ENCODE measurements at places on chromosomes 5 and 9. TPM values are rescaled to one million over a fixed set of nuclear protein-coding genes. Genes with fewer than 3 reads are reported as not detected.
A peak's percentile ranks its signal among the peaks of the same experiment; 100 is the strongest.

GRCh38 chr5:173265433-173265832 is 30.4 kb upstream of the NKX2-5 start:
- DNase-seq = no peak

DNA sequence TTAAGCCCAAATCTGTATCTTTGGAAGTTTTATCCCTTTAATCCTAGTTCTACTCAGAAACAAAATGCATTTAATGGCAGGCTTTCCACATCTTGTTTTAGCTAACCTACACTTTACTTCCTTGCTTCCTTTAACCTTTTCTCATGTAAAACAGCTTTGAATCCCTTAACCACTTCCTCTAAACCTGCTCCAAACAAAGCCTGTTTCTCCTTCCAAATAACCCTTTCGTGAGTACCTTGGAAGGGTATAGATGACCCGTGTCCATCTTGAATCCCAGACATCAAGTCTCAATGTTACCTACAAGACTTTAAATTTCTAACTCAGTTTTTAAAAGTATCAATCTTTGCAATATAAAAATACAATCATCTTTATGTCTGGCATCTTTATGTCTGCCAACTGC is 78.4 kb downstream of the DROSHA start:
- DNase-seq = no peak

DNA sequence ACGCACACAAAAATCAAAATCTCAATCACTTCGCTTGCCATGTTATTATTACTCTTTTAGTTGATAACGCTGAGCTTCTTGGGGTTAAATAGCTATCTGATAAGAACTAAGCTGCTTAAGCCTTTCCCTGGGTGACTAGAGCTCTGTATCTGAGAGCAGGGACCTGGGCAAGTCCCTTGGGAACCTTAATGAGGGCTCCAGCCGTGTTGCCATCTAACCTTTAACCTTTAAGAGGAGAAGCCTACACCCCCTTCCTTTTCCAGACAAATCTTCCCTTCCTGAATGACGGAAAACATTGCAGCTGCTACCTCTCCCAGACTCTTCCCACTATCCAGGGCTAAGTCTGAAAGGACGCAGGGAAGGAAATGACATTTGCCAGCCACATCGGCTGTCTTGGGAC is 216.5 kb upstream of the RAI14 start:
- no peak for DNase-seq

GRCh38 chr9:22044583-22044982 is 35.5 kb upstream of the CDKN2B start:
- DNase-seq = no peak

- DNase-seq = no peak
Measured at GRCh38 chr5:87438231-87438630, 25.5 kb upstream of the CCNH start.

DNA sequence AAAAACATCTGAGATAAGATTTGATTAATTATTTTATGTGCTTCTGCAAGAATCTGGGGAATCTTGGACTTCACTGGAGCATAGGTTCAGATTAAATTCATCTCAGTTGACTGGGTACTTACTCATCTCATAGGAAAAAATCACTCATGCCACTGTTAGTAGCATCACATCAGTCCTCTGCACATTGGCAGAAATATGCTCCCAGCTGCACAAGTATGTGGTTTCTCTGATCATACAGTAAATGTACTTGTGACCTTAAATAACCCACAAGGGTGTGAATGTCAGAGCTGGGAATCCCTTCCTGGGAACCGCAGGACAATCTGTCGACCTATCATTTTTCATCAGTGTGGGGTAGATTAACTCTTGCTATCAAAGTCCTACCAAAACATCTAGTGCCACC is 203.7 kb upstream of the SLC24A2 start:
- DNase-seq = peak; percentile 11

DNA sequence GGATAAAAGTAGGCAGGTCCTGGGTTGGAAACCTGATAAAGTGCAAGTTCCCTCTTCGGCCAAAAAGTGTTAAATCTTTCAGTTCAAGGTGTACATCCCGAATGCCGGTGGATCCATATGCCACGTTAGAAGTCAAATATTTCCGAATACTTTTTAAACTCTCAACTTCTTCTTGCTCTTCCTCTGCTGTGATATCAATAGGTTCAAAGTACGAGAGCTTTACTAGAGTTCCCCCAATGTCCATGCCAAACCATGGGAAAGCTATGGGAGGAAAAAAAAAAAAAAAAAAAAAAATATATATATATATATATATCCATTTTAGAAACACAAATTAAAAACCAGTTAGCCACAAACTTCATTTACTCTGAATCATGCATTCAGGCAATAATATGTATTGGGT is 10.4 kb downstream of the PANK3 start:
- no peak for DNase-seq

- DNase-seq = no peak
Measured at GRCh38 chr9:73617586-73617985, 465.9 kb downstream of the ANXA1 start.

DNA sequence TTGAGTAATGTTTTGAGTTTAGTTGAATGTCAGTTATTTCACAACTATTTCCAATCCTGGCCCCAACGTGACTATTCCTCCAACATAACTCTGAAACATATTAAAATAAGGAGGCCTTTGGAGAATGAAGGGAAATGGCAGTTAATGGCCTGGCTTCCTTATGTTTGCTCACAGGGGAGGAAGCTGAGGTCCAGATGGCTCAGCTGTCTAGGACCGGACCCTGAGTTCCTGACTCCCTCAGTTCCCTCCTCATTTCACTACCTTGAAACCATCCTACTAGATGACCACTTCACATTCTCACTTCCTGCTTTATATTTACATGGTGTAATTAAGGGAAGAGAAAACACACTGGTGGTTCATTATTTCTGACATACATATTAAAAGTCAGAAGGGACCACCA is 6.6 kb downstream of the OTULINL start:
- no peak for DNase-seq

The CYLC2 gene
- not detected for total RNA-seq

The TMEM171 gene
- 10.7 TPM for total RNA-seq

The LCN10 gene
- not detected for total RNA-seq

The PTPDC1 gene
- 2.8 TPM for total RNA-seq

The CCL19 gene
- total RNA-seq = not detected

Measured in H4 (cell line).